IMR-90 (cell line): ENCODE measurements at places on chromosomes 1 and 21. TPM values are rescaled to one million over a fixed set of nuclear protein-coding genes. Genes with fewer than 3 reads are reported as not detected.

Gene TIAM1
- total RNA-seq, result 9.2 and 9.3 TPM in 2 replicates

Gene ADCY10
- total RNA-seq, result under 0.01 TPM in 2 replicates

Gene PLA2G2C
- not detected in 2 replicates for total RNA-seq

Gene CAMK1G
- 0.72 and 0.83 TPM in 2 replicates for total RNA-seq

Gene POGK
- 25.6 and 33.1 TPM in 2 replicates for total RNA-seq

Gene TMEM51
- total RNA-seq, result 2.7 and 3.6 TPM in 2 replicates

Gene LINGO4
- not detected in 2 replicates for total RNA-seq

Gene C1orf115
- total RNA-seq, result under 0.01 and 0.18 TPM in 2 replicates

Gene SLC25A34
- under 0.01 TPM in 1 of 2 replicates, not detected in the other for total RNA-seq

Gene KCNK1
- total RNA-seq, result 0.90 and 1.1 TPM in 2 replicates

Gene RBM11
- total RNA-seq, result under 0.01 and 0.18 TPM in 2 replicates

Gene ST6GALNAC3
- total RNA-seq, result 0.56 and 1.3 TPM in 2 replicates

Gene EXO1
- 12.9 and 18.9 TPM in 2 replicates for total RNA-seq

Gene MCM3AP
- 63.1 and 67.5 TPM in 2 replicates for total RNA-seq

Gene GJA8
- not detected in 2 replicates for total RNA-seq
